ENCODE measurements at places on chromosomes 7 and 10.

- no peak for DNase-seq
Measured at GRCh38 chr7:139876622-139877283, 47.7 kb downstream of the TBXAS1 start.

DNA sequence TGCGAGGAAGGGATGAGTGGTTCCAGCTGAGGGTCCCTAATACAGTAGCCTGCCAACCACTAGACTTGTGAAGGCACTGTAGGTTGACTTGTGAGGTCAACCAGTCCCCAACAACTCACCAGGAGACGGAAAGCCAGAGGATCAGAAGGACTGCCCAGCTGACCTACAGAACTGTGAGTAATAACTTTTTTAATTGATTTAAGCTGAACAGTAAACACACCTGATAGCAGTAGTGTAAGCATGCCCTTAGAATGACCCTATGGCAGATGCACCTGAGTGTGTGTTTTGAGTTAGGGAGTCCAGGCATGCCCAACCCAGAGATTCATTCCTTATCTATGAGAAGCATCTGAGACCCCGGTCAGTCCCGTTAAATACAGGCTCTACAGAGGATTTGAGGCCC lies 14.1 kb downstream of the PRLHR start:
- DNase-seq: no peak

GRCh38 chr10:48285710-48286109 lies 11.2 kb upstream of the FRMPD2 start:
- DNase-seq: no peak

DNA sequence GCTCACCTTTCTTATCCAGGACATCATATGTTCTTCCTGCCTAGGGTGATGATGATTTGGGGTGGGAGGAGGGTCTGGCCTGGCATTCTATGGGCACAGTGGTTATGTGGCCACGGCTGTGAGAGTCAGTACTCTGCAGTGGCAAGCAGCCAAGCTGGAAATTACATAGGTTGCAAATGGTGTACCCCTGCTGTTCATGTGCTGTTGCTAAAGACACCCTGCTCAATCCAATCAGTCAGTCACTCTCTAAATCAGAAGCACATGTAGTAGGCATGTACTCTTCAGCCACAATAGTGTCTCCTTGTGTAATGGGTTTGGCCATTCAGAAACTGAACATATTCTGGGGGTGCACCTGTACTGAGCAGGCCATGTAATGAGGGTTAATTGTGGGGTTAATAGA lies 449.1 kb upstream of the ANKRD30A start:
- no peak for DNase-seq

GRCh38 chr7:15396210-15397158 lies 165.3 kb downstream of the AGMO start:
- no peak for DNase-seq

- DNase-seq: no peak
Measured at GRCh38 chr7:71868797-71869196, 543.3 kb downstream of the CALN1 start.

- DNase-seq: no peak
Measured at GRCh38 chr10:113279262-113279661, 273.6 kb upstream of the HABP2 start.

All from OCI-LY7 (cell line).